ENCODE measurements at places on chromosomes 1 and 21.

GRCh38 chr1:30968220-30968971, 59.8 kb upstream of the SDC3 start:
- peak; percentile 50 for DNase-seq

- no peak for DNase-seq
These were observed 10.0 kb upstream of the OVAAL start for GRCh38 chr1:180548686-180549317.

- DNase-seq, result no peak
These were observed 76.2 kb downstream of the CD46 start for GRCh38 chr1:207828046-207828445.

DNA sequence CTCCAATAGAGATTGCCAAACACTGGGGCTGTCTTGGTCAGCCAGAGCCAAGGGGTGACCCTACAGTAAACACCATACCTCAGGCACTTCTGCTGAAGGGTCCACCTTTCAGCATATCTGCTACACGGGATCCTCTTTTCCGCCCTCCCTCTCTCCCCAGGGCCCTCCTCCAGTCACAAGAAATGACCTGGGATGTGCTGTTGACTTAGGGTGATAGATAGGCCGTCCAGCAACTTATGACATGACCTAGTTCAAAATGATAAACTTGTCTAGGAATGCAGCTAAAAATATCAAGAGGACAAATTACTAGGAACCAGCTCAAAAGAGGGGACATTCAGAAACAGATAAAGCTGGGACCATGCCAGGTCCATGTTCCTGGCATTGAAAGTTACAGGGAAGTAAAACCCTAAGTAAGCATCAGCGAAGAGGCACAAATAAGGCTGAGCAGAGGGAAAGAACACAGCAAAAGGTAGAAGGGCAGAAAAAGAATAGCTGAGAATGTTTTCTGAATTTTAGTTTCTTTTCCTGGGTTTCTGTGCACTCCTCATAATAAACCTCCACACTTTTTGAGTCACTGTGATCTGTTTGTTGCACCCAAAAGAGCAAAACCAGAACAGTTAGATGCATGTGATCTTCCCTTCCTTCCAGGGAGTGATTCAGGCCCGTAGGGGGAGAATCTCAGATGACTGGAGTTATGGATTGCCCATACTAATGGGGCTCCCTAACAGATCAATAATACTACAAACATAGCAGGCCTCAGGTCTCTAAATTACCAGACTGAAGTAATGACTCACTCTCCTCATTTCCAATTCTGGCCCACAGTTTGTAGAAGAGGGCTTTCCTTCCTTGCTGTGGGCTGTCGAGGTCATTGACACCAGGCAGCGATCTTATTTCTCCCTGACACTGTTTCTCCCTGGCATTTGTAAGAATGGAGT, 48.9 kb upstream of the F3 start:
- DNase-seq, result no peak

- no peak for DNase-seq
These were observed 5.3 kb upstream of the TNN start for GRCh38 chr1:175062339-175062738.

DNA sequence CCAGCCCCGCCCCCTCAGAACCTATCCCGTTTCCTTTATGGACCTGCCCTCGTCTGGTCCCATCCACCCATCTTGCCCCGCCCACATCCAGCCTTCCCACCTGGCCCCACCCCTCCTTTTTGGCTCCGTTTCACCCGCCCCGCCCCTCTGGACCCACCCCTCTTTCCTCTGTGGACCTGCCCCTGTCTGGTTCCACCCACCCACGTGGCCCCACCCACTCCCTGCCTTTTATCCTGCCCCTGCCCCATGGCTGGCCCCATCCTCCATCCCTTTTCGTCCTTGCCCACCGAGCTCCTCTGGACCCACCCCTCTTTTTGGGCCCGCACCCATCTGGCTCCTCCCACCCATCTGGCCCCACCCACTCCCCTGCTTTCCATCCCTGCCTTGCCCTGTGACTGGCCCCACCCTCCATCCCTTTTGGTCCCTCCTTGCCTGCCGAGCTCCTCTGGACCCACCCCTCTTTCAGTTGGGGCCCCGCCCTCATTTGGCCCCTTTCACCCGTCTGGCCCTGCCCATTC, 177.3 kb downstream of the CAMTA1 start:
- DNase-seq, result peak; percentile 86

DNA sequence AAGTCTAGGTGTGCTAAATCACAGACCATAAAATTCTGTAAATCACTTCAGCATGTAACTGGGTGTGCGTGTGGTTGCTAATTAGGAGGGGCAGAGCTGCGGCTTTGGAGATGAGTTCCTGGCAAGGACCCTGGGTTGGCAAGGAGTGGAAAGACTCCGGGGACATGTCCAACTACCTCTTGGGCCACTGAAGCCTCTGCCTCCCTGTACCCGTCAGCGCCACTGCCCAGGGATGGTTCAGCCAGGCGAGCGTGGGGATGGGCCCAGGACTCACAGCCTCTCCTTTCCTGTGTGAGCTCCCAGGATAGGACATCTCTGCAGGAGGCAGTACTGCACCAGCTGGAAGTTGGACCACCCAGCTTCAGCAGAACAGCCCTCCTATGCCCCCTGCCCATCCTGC, 386.4 kb upstream of the VAMP3 start:
- no peak for DNase-seq

GRCh38 chr1:221778535-221779142, 36.8 kb upstream of the DUSP10 start:
- no peak for DNase-seq

GRCh38 chr1:21913258-21913657, 23.9 kb downstream of the HSPG2 start:
- DNase-seq, result peak; percentile 10

- peak; percentile 60 for DNase-seq
These were observed 103.7 kb downstream of the NCAM2 start for GRCh38 chr21:21101911-21102310.

- DNase-seq, result no peak
These were observed 65.5 kb downstream of the PRRX1 start for GRCh38 chr1:170729225-170730002.

DNA sequence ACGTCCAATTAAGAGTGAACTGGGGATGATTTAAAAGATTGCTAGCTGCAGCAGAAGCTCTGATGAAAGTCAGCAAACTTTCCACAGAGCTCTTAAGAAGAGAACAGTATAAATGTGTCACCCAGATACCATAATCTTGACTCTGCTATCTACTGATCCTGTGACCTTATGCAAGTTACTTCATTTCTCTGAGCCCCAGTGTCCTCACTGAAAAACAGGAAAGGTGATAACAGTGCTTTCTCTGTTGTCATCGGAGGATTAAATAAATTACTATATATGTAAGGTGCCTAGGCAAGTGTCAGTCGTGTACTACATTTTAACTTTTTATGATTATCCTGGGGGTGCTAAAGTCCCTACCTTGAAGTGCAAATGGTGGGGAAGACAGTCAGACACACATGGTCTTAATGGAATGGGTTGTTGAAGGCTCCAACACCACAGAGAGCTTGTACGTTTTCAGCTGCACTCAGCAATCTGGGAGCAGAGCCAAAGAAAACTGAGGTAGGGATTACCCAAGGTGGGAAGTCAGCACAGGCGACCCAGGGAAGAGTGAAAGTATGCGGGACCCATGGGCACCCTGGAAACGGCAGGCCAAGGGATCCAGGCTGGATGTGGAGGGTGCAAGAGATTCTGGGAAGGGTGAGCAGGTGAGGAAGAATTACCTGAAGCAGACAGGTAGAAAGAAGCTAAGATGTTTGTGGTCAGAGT, 82.8 kb downstream of the DTL start:
- no peak for DNase-seq

DNA sequence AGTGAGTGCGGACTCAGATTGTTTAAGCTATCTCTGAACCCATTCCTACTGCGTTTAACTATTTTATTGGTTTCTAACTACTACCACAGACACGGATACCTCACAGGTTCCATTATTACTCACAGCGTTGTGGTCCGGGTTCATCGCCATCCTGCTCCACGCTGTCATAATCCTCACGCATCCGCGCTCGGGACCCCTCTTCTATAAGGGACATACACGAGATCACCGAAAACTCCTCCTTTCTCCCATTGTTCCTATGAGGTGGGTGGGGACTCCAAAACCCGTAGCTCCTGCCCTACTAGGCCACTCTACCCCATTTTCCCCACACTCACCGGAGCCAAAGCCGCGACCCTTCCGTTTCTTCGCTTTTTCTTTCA, 610 bp downstream of the RBM8A start:
- DNase-seq, result peak; percentile 47

GRCh38 chr1:209486861-209487593, 96.5 kb upstream of the CAMK1G start:
- no peak for DNase-seq

- DNase-seq, result peak; percentile 57
These were observed 1.3 kb downstream of the ZBTB7B start for GRCh38 chr1:155003766-155004351.

- DNase-seq, result no peak
These were observed 104.2 kb upstream of the ADAMTS5 start for GRCh38 chr21:27070861-27071670.

GRCh38 chr1:113871597-113872113, at the start of gene PTPN22:
Gene PTPN22, minus strand, starts transcription at chr1:113871712.
- no peak for DNase-seq

GRCh38 chr1:185155600-185156287, 1.0 kb downstream of the TRMT1L start:
- no peak for DNase-seq

DNA sequence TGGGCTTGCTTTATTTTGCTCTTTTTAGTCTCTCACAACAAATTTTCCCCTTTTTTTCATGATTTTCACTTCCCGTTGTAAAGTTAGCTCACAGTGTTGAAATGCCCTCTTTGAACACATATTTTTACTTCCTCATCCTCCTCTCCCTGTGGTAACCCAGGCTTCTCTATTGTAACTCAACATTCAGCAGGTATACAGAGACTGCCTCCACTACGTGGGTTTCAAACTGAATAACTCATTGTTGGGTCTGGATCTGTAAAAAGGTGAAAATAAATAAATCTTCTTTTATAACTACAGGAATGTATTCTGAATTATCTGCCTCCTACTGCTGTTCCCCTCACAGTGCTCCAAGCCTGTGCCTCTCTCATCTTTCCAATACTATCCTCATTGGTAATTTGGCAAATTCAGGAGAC, 166.4 kb downstream of the RUNX1 start:
- DNase-seq, result no peak

All from SHP77 treated with DMSO at 0.1 percent for 48 hours (cell line).